Kidney capillary endothelial cell (primary cell): ENCODE measurements at places on chromosomes 13 and 19.

- DNase-seq, result no peak
Measured at GRCh38 chr13:93709506-93710244, 483.1 kb downstream of the GPC6 start.

- no peak for DNase-seq
Measured at GRCh38 chr19:37988758-37989635, 82.0 kb downstream of the SIPA1L3 start.

DNA sequence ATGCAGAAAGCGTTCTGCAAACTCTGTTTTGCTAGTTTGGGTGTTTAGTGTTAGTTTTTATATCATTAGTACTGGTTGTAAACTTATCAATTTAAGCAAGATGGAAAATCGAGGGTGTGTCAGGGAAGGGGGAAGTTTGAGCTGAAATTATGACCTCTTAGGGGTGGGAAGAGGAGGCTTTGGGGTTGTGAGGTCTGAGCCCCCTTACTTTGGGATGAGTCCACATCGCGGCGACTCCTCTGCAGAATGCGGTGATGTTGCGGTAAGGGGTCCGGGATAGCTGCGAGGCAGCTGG is 743 bp upstream of the NDUFS7 start:
- no peak for DNase-seq

DNA sequence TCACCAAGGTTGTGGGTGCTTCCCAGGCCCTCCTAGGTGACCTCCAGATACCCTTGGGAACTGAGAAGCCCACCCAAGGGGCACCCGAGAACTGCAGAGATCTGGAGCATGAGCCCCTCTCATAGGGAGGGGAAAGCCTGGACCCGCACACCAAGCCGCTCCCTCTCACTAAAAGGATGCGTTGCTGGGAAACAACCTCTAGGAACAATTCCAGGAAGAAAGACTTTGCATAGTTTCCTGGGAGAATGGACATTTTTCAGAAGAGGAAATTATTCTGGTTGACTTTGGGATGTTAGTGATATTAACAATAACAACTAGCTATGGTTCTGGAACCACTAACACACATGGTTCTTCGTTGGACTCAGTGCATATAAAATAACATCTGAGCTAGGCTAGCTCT is 64.6 kb downstream of the SLC7A1 start:
- no peak for DNase-seq

GRCh38 chr13:27967203-27967735 is 1.8 kb downstream of the CDX2 start:
- no peak for DNase-seq
